ENCODE measurements at places on chromosomes 11 and 22. TPM values are rescaled to one million over a fixed set of nuclear protein-coding genes. Genes with fewer than 3 reads are reported as not detected.

DNA sequence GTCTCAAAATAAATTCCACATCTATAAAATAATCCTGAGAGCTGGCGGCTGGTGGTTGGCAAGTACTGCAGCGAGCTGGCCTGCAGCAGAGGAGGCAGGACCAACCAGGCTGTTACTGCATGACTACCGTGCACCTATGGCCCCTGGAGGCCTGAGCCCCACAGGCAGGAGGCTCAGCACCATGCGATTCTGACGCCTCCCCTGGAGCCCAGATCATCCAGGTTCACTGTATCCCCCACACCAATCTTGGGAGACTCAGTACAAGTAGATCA is 159.5 kb upstream of the NCAM1 start:
- DNase-seq, result no peak

GRCh38 chr11:47222696-47223095 is 7.9 kb downstream of the DDB2 start:
- DNase-seq, result no peak

DNA sequence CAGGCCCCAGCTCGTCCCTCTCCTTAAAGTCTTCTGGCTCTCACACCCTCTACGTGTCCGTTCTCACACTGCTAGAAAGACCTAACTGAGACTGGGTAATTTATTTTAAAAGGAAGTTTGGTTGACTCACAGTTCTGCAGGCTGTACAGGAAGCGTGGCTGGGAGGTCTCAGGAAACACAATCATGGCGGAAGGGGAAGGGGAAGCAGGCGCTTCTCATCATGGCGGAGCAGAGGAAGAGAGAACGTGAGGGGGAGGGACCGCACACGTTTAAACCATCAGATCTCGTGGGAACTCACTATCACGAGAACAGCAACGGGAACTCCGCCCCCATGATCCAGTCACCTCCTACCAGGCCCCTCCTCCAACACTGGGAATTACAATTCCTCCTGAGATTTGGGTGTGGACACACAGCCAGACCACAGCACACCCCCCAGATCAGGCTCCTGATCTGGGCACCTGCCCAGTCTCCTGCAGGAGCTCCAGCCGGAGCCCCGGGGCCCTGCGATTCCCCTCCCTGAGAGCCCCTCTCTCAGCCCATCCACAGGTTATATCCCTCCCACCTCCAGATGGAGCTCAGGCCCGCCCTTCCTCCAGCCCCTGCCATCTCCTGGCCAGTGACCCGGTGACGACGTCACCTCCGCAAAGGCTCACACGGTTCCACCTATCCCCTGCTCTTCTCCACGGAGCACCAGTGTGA is 170.2 kb downstream of the BRD1 start:
- peak; percentile 39 for DNase-seq

- DNase-seq, result peak; percentile 90
Measured at GRCh38 chr11:83194281-83195142, 1.0 kb downstream of the ANKRD42 start.

- no peak for DNase-seq
Measured at GRCh38 chr11:27871056-27871455, 170.8 kb upstream of the BDNF start.

SLC22A25 gene
- total RNA-seq, result not detected

SGSM1 gene
- 4.7 TPM for total RNA-seq

DNA sequence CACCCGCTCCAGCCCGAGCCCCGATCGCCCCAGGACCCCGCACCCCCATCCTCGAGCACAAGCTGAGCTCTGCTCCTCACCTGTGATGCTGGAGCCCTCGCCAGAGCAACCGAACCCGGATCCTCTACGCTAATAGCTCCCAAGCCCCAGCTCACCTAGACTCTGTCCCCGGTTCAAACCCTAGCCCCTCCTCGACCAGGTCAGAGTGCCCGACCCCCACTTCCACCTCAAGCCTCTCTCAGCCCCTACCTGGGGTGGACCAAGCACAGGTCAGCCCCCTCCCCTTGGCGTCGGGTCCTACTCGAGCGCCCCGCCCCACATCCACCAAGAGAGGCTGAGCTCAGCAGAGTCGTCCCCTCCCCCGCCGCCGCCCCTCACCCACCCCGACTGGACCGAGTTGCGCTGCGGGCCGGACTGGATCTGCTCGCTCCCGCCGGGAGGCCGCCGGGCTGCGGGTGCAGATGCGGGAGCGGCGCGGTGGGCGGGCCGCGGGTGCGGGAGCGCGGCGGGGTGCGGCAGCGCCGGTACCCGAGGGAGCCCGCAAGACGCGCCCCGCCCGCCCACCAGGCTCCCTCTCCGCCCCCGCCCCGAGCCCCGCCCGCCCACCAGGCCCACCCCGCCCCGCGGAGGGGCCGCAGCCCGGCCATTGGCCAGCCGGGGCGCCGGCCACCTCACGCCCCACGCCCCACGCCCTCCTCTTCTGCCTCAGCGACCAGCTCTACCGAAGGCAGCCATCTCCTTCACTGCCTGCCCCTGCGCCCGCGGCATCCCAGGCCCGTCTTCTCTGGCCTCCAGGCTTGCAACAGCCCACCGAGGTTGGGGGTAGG is 577 bp upstream of the DKK3 start:
- DNase-seq, result peak; percentile 72

MMP12 gene
- total RNA-seq, result not detected

- DNase-seq, result no peak
Measured at GRCh38 chr22:17734187-17734586, 40.1 kb downstream of the BID start.

SYT13 gene
- total RNA-seq, result 6.8 TPM

OR56A3 gene
- not detected for total RNA-seq

RIMBP3B gene
- 0.16 TPM for total RNA-seq

DGCR6 gene
- 1.7 TPM for total RNA-seq

BTG4 gene
- not detected for total RNA-seq

GRCh38 chr11:82979824-82980223 is 78.3 kb downstream of the DDIAS start:
- DNase-seq, result no peak

TST gene
- 48.7 TPM for total RNA-seq

TRIM49 gene
- total RNA-seq, result not detected

GAL gene
- 0.31 TPM for total RNA-seq

GRCh38 chr11:11946180-11946579 is 62.2 kb downstream of the DKK3 start:
- no peak for DNase-seq

DNA sequence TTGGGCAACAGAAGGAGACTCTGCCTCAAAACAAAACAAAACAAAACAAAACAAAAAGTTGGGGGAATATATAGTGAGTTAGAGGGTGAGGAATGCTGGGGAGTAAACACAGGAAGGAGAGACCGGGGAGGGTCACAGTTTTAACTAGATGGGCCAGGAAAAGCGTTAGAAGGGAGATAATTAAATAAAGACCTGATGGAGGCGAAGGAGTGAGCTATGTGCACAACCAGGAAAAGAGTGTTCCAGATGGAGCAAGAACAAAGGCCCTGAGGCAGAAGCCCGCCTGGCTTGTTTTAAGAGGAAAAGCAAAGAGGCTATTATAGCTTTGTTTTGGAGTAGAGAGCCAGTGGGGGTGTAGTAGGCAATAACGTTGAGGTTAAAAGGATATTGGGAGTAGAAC is 4.8 kb upstream of the PLA2G6 start:
- DNase-seq, result no peak

GRCh38 chr22:31143038-31143437 is 2.7 kb upstream of the PLA2G3 start:
- no peak for DNase-seq

SCARF2 gene
- total RNA-seq, result 12.3 TPM

DNA sequence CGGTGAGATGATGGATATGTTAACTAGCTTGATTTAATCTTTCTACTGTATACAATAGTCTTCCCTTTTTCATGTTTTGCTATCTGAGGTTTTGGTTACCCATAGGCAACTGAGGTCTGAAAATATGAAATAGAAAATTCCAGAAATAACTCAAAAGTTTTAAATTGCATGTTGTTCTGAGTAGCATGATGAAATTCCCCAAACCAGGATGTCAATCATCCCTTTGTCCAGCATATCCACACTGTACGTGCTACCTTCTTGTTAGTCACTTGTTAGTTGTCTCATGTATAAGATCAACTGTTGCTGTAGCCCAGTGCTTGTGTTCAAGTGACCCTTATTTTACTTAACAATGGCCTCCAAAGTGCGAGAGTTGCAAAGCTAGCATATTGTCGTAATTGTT is 21.2 kb upstream of the OR10W1 start:
- no peak for DNase-seq

OR10A5 gene
- total RNA-seq, result not detected

GRCh38 chr11:128903248-128904061 is 12.3 kb downstream of the KCNJ5 start:
- peak; percentile 60 for DNase-seq

GRCh38 chr11:11265320-11265719 is 87.7 kb downstream of the CSNK2A3 start:
- no peak for DNase-seq

DNA sequence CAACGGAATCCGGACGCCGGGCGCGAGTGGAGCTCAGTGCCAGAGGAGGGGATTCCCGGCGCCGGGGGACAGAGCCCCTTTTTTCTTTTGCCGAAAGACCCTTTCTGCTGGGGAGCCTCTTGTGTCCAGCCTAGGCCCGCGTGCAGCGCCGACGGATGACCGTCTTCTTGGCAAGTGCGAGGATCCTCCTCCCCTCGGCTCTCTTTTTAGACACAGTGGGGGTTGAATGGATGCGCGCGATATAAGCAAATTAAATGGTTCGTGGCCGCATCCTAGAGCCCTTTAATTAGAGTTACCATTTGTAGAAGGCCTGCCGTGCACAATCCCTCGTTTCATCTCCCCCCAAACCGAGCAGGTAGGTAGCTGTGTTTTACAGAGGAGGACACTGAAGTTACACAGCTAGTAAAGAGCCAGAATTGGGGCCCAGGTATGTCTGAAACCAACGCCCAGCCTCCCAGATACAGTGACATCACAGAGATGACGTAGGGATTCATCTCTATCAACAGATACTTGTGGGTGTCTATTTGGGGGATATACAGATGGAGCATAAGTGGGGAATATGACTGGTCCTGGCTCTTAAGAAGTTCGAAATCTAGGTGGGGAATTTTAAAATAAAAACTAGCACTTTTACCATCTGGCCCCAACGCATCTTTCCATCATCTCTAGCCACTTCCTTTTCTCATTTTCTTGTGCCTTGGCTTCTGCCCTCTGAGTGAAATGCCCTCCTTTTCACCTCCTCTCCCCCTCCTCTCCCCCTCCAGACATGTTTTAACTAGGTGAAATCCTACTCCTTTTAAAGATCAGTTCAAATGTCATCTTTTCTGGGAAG is 875 bp downstream of the TCP11L1 start:
- no peak for DNase-seq

- DNase-seq, result no peak
Measured at GRCh38 chr22:33007485-33007884, 50.7 kb downstream of the SYN3 start.

DNA sequence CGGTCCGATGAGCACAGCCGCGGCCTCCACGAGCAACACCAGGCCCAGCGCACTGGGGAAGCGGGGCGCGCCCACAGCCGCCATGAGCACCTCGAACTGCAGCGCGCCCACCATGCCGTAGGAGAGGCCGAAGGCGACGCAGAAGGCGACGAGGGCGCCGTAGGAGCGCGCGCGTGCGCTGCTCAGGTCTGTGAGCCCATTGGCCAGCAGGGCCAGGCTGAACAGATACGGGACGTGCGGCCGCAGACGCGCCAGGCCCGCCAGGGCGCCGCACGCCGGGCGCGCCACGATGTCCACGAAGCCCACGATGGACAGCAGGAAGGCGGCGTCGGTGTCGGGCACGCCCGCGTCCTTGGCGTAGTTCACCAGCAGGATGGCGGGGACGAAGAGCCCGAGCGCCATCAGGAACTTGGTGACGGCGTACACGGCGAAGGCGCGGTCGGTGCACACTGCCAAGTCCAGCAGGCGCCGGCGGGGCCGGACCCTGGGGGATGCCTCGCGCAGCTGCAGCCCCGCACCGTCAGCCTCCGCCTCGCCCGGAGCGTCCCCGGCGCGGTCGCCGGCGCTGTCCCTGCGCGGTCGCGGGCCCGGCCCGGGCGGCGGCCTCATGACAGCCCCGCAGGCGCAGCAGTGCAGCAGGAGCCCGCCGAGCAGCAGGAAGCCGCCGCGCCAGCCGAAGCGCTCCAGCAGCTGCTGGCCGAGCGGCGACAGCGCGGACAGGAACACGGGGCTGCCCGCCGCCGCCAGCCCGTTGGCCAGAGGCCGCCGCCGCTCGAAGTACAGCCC is 2.9 kb downstream of the SLC16A8 start:
- peak; percentile 80 for DNase-seq

DNA sequence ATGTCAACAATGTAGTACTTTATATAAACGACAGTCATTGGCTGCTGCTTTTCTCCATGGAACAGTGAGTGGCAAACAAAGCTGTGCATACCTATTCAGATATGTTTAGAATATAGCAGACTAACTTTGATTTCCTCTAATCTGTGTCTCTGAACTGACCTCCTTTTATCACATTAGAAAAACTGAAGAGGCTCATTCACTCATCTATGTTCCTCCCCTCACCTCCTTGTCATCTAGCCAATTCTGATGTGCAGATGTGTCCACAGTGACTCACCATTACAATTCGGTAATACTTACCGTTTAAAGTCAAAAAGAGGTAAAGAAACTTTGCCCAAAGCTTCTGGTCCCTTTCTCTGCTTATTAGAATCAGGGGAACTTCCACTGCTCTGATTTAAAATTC is 51.5 kb upstream of the RPS13 start:
- no peak for DNase-seq

DNA sequence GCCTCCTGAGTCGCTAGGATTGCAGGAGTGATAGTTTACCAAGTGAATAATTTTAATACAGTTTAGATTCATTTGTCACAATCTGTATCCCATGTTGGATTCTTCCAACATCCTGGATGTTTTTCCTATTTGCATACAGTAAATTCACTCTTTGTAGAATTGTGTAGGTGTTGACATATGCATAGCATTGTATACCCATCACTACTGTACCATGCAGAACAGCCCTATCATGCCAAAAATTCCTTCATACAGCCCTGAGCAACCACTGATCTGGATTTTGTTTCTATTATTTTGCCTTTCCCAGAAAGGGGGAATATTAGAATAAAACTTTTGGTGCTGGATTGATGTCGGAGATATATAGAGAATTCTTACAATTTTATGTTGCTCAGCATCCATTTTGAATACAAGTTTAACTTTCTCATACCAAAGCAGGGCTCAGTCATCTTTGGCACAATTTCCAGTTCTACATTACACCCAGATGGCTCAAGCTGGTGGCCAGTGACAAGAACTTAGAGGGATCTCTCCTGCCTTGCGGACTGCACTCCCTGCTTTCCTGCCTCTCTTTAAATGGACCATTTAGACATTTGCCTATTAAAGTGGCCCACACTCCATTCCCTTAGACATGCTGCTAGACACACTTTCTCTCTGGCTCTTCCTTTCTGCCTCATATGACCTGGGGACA is 45.4 kb upstream of the CFAP300 start:
- DNase-seq, result no peak

All from kidney (tissue), 22 donors.